ENCODE measurements at places on chromosomes 2 and 18. TPM values are rescaled to one million over a fixed set of nuclear protein-coding genes. Genes with fewer than 3 reads are reported as not detected.

Gene SGPP2
- 0.21 TPM for total RNA-seq

DNA sequence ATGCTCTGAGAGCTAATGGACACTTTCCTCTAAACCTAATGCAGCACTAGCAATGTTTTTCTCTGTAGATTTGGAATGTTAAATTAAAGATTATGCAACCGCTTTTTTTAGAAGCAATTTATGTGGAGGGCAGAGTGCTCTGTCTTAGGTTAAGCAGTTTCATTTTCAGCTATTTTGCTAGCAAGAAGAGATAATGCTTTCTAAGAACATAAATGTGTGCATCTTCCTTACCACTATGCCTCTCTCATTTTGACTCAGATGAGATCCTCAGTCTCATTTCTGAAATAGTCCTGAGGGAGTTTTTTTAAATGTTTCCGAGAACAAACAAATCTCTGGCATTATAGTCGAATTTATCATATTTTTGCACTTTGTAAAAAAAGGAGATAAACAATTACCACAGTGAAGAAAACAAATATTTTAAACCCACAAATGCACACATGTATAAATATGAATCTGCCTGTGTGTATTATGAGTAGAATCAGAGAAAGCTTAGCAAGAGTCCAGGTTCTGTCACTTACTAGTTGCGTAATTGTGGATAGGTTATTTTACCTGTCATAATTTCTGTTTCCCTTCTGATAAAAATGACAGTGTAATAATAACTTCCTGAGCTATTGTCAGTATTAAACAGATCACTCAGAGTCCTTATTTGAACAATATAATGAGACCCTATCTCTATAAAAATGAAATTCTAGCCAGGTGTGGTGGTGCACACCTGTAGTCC lies 207.7 kb upstream of the CRIM1 start:
- no peak overlapping the region for H3K27ac ChIP-seq
- no peaks in the 10 kb centered on the region for H3K36me3 ChIP-seq
- H3K4me3 ChIP-seq = no peak overlapping the region
- no peaks in the 10 kb centered on the region for H3K4me1 ChIP-seq

GRCh38 chr2:11053546-11053945 lies 101.7 kb upstream of the SLC66A3 start:
- no peak overlapping the region for H3K4me3 ChIP-seq
- no peaks in the 10 kb centered on the region for H3K27me3 ChIP-seq
- H3K36me3 ChIP-seq = no peaks in the 10 kb centered on the region

DNA sequence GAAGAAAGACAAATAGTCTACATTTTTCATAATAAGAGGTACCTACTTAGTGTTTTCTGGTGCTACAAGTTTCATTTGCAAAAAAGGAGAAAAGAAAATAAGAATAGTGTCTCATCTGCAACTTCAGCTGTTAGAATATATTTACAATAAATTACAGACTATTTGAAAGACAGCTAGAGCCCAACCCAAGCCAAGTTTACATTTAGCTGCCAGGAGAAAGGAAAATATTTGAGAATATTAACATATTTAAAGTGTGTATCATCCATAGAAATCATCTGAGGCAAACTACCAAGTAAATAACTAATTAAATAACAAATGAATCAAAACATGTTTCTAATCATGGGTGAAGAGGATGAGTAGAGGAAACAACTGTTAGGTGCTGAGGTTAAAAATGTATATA lies 209.2 kb upstream of the ZSWIM2 start:
- H3K27me3 ChIP-seq = no peaks in the 10 kb centered on the region
- no peak overlapping the region for H3K27ac ChIP-seq
- no peak for DNase-seq
- H3K4me3 ChIP-seq = no peak overlapping the region

- H3K4me3 ChIP-seq = no peak overlapping the region
- peaks cover 28% of the 10 kb centered on the region for H3K4me1 ChIP-seq
- H3K27ac ChIP-seq = peak overlapping the region; percentile 97
- H3K36me3 ChIP-seq = peaks cover 24% of the 10 kb centered on the region
- DNase-seq = peak; percentile 36
Observed at GRCh38 chr2:47034973-47035609, 119.5 kb upstream of the MCFD2 start.

GRCh38 chr2:177322801-177323261 lies 58.3 kb upstream of the NFE2L2 start:
- H3K27me3 ChIP-seq = no peaks in the 10 kb centered on the region
- DNase-seq = no peak
- H3K4me3 ChIP-seq = no peak overlapping the region
- no peak overlapping the region for H3K27ac ChIP-seq

Gene NETO1
- not detected for total RNA-seq

DNA sequence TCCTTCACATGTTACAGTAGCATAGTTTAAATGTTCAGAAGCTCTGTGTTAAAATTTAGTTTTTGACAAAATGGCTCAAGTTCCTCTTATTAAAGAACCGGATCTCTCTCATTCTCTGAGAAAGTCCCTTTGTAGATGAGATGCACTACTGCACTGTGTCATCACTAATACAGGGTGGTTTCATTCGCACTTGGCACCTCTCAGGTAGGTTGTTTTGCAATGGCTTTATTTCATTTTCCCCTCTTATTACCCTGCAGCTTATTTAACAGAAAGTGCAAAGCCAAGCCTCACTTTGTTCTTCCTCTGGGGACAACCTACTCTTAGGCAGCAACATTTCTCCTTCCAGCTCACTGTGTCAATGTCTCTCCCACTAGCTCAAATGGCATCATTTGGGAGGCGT lies 185.1 kb downstream of the DLGAP1 start:
- no peak overlapping the region for H3K4me3 ChIP-seq
- H3K4me1 ChIP-seq = no peaks in the 10 kb centered on the region
- no peak overlapping the region for H3K27ac ChIP-seq
- H3K36me3 ChIP-seq = no peaks in the 10 kb centered on the region
- DNase-seq = no peak
- no peaks in the 10 kb centered on the region for H3K27me3 ChIP-seq

Gene NGEF
- total RNA-seq = 0.43 TPM

GRCh38 chr2:55114082-55114481 lies 63.8 kb upstream of the RTN4 start:
- no peaks in the 10 kb centered on the region for H3K27me3 ChIP-seq
- H3K36me3 ChIP-seq = no peaks in the 10 kb centered on the region

DNA sequence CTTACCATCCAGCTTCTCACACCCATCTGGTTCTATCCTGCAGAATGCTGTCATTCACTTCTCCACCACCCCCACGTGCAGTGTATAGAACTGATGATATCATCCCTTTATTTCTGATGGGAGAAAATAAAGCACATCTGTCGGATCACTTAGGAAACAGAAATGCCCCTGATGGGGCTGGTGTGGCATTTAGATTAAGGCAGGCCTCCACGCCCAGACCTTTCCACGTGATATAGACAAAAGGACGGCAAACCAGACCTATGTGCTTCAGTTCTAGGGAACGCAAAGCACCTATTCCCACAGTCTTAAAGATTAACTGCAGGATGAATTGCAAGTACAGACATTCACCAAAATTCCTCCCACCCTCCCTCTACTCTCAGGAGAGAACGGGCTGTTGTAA lies 27.6 kb upstream of the CABLES1 start:
- H3K4me1 ChIP-seq = no peaks in the 10 kb centered on the region
- no peaks in the 10 kb centered on the region for H3K27me3 ChIP-seq
- H3K4me3 ChIP-seq = no peak overlapping the region
- no peak for DNase-seq

DNA sequence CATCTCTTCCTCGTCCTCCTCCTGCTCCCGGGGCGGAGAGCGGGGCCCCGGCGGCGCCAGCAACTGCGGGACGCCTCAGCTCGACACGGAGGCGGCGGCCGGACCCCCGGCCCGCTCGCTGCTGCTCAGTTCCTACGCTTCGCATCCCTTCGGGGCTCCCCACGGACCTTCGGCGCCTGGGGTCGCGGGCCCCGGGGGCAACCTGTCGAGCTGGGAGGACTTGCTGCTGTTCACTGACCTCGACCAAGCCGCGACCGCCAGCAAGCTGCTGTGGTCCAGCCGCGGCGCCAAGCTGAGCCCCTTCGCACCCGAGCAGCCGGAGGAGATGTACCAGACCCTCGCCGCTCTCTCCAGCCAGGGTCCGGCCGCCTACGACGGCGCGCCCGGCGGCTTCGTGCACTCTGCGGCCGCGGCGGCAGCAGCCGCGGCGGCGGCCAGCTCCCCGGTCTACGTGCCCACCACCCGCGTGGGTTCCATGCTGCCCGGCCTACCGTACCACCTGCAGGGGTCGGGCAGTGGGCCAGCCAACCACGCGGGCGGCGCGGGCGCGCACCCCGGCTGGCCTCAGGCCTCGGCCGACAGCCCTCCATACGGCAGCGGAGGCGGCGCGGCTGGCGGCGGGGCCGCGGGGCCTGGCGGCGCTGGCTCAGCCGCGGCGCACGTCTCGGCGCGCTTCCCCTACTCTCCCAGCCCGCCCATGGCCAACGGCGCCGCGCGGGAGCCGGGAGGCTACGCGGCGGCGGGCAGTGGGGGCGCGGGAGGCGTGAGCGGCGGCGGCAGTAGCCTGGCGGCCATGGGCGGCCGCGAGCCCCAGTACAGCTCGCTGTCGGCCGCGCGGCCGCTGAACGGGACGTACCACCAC lies 2.1 kb downstream of the GATA6 start:
- no peak for DNase-seq
- no peaks in the 10 kb centered on the region for H3K4me1 ChIP-seq
- no peaks in the 10 kb centered on the region for H3K27me3 ChIP-seq
- peaks cover 15% of the 10 kb centered on the region for H3K36me3 ChIP-seq
- peak overlapping the region; percentile 99 for H3K27ac ChIP-seq

- no peak overlapping the region for H3K27ac ChIP-seq
- H3K4me3 ChIP-seq = no peak overlapping the region
- no peaks in the 10 kb centered on the region for H3K4me1 ChIP-seq
- DNase-seq = no peak
- H3K27me3 ChIP-seq = no peaks in the 10 kb centered on the region
Observed at GRCh38 chr2:211329421-211329820, 773.0 kb downstream of the CPS1 start.

GRCh38 chr2:209872675-209873074 lies 101.0 kb downstream of the UNC80 start:
- H3K4me1 ChIP-seq = no peaks in the 10 kb centered on the region
- no peak for DNase-seq
- no peak overlapping the region for H3K4me3 ChIP-seq
- no peak overlapping the region for H3K27ac ChIP-seq

DNA sequence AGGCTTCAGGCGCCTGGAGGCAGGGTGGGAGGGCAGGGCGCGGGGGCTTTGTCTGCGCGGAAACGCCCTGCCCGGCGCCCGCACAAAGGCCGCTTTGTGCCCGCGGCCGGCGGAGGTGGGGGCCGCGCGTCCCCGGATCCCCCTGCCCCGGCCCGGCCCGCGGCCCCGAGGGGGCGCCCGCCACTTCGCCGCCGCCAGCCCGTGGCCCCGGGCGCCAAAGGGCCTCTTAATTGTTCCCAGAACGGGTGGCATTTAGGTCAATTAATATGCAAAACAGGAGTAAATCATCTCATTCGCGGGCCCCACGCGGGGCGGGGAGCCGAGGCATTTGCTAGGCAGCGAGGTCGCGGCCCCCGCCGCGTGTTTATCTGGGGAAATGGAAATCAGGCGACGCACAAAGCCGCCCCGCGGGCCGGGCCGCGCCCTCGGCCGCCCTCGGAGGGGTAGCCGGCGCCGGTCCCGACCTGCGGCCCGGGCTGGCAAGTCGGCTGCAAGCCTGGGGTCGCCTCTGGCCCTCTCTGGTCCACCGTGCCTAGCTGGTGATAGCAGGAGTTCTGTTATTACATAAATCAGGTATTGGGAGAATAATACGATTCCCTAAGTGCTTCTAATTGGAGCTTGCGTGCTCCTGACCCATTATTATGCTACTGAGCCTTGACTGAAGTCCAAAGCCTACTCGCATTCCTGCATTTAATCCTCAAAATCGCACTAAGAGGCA lies 148.2 kb upstream of the GLI2 start:
- H3K4me3 ChIP-seq = no peak overlapping the region
- H3K27ac ChIP-seq = no peak overlapping the region
- H3K36me3 ChIP-seq = no peaks in the 10 kb centered on the region

- no peak overlapping the region for H3K4me3 ChIP-seq
- peak; percentile 34 for DNase-seq
- H3K36me3 ChIP-seq = no peaks in the 10 kb centered on the region
- H3K27me3 ChIP-seq = no peaks in the 10 kb centered on the region
Observed at GRCh38 chr2:37615804-37616676, 55.4 kb downstream of the CDC42EP3 start.

Gene TWIST2
- total RNA-seq = 108 TPM

Gene FAHD2A
- total RNA-seq = 54.0 TPM

Gene PLCL1
- 14.3 TPM for total RNA-seq

DNA sequence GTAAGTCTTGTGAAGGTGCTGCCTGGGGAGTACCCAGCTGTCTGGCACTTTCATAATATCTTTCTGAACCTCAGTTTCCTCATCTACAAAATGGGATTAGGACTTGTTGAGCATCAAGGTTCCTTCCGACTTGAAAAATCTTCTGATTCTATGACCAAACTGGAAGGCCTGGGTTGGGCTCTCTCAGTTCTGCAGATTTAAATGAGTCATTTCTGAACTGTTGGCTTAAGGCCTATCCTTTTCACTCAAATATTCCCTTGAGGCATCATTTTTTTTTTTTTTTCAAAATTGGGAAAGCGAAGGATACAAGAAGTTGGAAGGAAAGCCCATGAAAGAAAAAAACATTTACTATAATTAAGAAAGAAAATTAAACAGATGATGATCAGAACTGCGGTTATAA lies 40.8 kb upstream of the CYP1B1 start:
- H3K27ac ChIP-seq = no peak overlapping the region
- H3K4me3 ChIP-seq = no peak overlapping the region
- no peak for DNase-seq

Gene OXER1
- 0.32 TPM for total RNA-seq

Gene FRZB
- 42.5 TPM for total RNA-seq

Gene SP9
- not detected for total RNA-seq

- H3K27ac ChIP-seq = no peak overlapping the region
- no peaks in the 10 kb centered on the region for H3K4me1 ChIP-seq
- no peak for DNase-seq
- H3K36me3 ChIP-seq = no peaks in the 10 kb centered on the region
- H3K27me3 ChIP-seq = no peaks in the 10 kb centered on the region
Observed at GRCh38 chr2:196481324-196481697, 158.2 kb upstream of the CCDC150 start.

DNA sequence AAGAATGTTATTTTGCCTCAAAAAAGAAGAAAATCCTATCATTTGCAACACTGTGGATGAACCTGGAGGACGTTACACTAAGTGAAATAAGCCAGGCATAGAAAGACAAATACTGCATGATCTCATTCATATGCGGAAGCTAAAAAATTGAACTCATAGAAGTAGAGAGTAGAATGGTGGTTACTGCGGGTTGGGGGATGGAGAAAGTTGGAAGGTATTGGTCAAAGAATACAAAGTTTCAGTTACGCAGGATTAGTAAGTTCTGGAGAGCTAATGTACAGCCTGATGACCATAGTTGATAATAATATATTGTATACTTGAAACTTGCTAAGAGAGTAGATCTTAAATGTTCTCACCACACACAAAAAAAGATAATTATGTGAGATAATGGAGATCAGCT lies 5.0 kb upstream of the GALNT5 start:
- DNase-seq = no peak
- no peak overlapping the region for H3K27ac ChIP-seq
- no peaks in the 10 kb centered on the region for H3K4me1 ChIP-seq
- no peaks in the 10 kb centered on the region for H3K36me3 ChIP-seq
- H3K27me3 ChIP-seq = no peaks in the 10 kb centered on the region

GRCh38 chr2:136185981-136186776 lies 68.2 kb upstream of the CXCR4 start:
- H3K36me3 ChIP-seq = no peaks in the 10 kb centered on the region
- H3K4me3 ChIP-seq = no peak overlapping the region
- H3K4me1 ChIP-seq = no peaks in the 10 kb centered on the region
- no peak for DNase-seq
- no peaks in the 10 kb centered on the region for H3K27me3 ChIP-seq
- H3K27ac ChIP-seq = no peak overlapping the region

Measured in ascending aorta (tissue), 2 donors.